Activated naive CD8-positive, alpha-beta T cell treated with anti-CD3 and anti-CD28 coated beads for 36 hours (primary cell): ENCODE measurements at places on chromosomes 11 and 22.

DNA sequence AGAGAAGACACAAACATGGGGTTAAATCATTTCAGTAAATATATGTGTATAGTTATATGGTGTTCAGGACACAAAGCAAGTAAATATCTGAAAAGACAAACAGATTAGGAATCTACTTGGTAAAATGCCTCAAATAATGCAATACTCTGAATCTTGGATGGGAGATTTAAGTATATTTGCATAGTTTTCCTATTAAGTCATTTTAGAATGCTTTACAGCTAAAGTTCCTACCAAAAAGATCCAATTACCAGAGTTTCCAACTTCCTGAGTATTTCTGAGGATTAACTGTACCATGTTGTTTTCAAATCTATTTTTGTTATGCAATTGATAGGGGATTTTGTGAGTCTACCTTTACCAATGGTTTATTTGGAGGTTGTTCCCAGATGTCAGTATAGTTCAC is 424.4 kb upstream of the CCDC179 start:
- no peak for DNase-seq

- DNase-seq: peak; percentile 34
Measured at GRCh38 chr11:133955945-133956421, 785 bp downstream of the IGSF9B start.

DNA sequence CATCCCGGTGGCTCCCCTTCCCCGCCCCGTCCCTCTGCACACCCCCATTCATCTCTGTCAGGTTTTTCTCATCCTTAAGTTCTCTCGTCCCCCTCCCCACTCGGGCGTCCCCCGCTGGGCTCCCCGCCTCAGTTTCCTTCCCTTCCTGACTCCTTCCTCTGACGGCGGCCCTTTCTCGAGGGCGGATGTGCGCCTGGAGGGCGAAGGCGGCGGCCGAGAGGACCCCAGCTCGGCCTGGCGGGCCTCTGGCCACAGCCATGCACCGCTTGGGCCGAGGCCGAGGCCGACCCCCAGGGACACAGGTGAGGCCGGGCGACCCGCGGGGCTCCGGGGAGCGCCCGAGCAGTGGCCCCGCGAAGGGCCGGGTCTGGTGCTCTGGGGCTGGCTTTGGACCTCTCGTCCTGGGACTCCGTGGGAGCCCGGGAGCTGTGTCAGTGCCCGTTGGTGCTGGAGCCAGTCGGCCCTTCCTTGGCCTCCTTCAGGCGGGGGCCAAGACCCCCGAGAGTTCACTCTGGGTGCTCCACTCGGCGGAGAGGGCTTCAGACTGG is 2.9 kb downstream of the PHLDB1 start:
- DNase-seq: no peak

- DNase-seq: no peak
Measured at GRCh38 chr11:116563712-116564047, 209.1 kb downstream of the BUD13 start.

- DNase-seq: no peak
Measured at GRCh38 chr11:72483412-72484186, 49.3 kb upstream of the CLPB start.

DNA sequence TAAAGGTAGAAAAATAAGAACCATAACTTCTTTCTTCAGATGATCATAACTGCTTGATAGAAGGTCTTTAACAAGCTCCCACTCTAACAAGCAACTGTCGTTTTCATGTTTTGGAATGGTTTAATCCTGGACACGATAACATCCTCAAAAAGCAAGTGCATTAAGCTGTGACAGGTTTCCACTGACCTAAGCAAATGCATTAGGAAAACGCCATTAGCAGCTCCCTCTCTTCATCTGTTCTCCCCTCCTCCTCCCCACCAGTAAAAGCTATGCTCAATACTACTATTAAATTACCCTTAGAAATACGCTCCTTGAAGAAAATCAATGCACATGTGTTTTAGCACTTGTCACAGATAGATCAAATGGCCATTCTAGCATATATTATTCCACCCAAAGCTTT is 729.4 kb downstream of the OPCML start:
- DNase-seq: no peak

DNA sequence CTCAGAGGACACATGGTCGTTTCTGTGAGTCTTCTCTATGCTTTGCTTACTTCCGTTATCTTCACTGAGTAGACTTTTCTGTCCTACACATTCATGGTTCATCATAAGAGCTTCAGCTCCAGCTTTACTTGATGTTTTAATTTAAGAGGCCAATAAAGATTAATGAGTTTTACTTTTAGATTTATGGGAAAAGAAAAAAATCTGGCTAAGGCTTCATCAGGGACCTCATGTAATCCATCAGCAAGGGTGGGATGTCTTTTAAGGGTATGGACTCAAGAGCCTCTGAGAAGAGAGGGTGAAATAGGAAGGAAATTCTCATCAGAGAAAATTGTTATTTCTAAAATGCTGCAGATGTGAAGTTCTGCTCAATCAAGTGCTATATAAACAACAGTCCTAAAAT is 963.0 kb upstream of the RAG2 start:
- DNase-seq: no peak

- no peak for DNase-seq
Measured at GRCh38 chr11:2577991-2578928, 121.5 kb downstream of the KCNQ1OT1 start.

- DNase-seq: no peak
Measured at GRCh38 chr11:925158-925495, 543 bp upstream of the AP2A2 start.

DNA sequence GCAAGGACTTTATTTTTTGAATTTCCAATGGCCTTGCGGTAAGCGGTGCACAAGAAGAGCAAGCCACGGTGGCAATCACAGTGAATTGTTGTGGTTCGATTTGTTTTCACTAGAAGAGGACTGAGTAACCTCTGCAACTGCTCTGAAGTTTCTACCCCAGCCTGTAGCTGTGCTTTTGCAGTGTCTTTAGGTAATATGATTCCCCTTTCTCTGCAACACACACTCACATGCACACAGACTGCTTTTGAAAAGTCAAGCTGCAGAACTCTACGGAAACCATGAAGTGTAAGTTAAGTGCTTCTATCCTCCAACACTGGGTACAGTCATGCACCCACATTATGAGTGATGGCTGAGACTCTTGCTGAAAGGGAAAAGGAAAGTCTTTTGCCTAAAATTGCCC is 38.4 kb downstream of the CD44 start:
- peak; percentile 33 for DNase-seq

DNA sequence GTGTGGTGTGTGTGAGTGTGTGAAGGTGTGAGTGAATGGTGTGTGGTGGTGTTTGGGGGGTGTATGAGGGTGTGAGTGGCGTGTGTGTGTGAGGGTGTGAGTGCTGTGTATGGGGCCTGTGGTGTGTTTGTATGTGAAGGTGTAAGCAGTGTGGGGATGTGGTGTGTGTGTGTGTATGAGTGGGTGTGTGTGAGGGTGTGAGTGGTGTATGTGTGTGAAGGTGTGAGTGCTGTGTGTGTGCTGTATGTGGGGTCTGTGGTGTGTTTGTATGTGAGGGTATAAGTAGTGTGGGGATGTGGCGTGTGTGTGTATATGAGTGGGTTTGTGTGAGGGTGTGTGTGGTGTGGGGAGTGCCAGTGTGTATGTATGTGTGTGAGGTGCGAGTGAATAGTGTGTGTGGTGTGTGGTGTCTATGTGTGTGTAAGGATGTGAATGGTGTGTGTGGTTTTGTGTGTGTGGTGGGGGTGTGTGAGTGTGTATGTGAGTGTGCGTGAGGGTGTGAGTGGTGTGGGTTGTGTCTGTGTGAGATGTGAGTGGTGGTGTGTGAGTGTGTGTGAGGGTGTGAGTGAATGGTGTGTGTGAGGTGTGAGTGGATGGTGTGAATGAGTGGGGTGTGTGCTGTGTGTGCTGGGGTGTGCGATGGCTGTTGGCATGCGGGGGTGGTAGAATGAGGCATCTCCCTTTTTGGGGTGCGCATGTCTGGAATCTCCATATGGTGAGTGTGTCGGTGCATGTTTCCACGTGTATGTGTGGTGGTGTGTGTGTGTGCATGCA is 22.5 kb upstream of the SHISAL1 start:
- no peak for DNase-seq

DNA sequence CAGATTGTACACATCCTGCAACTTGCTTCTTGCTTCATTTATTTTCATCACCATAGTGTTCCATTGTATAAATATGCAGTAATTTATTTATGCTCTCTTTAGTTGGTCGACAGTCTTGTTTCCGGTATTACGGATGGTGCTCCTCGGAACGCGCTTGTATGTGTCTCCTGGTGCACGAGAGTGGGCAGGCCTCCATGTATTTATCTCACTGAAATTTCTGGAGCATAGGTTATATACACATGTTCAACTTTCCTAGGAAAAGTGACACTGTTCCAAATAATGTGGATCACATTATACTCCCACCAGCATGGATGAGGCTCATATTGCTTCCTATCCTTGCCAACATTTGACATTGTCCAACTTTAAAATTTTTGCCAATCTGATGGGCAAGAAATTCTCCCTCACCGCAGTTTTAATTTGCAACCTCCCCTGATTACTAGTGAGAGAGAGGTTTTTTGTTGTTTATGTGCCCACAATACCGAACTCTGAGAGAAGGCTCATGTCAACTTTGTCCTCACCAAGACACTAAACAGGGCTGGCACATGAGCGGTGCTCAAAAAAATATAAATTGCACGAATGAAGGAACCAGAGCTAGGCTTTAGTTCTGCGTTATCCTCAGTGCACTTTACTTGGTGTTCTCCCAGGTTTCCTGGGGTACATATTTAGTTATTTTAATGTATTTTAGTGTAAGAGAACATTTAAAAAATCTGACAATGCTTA is 3.8 kb downstream of the CSNK2A3 start:
- no peak for DNase-seq

GRCh38 chr11:121206810-121207209 is 85.8 kb upstream of the SC5D start:
- no peak for DNase-seq
